Cerebellum (tissue), 4 donors: ENCODE measurements at places on chromosomes 11 and 22. TPM values are rescaled to one million over a fixed set of nuclear protein-coding genes. Genes with fewer than 3 reads are reported as not detected.

GRCh38 chr11:58254936-58255335, 13.1 kb downstream of the OR10W1 start:
- no peak for DNase-seq

- no peak for DNase-seq
Observed at GRCh38 chr11:96168623-96169022, 174.4 kb downstream of the MAML2 start.

- DNase-seq: no peak
Observed at GRCh38 chr11:64318766-64319761, 1.1 kb downstream of the PRDX5 start.

DNA sequence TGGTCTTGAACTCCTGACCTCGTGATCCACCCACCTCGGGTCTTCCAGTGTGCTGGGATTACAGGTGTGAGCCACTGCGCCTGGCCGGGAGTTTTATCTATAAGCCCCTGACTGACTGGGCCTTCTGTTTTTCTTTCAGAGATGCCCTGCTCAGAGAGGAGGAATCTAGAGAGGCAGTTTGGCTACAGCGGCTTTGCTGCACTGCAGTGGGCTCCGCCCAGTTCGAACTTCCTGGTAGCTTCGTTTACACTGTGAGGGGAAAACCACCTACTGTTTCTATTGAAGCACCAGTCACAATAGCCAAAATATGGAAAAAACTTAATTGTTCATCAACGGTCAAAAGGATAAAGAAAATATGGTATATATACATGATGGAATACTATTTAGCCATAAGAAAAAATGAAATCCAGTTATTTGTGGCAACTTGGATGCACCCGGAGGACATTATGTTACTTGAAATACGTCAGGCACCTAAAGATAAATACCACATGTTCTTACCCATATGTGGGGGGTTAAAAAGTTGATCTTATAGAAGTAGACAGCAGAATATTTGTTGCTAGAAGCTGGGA, 31.9 kb upstream of the FAM181B start:
- no peak for DNase-seq

The GSTT2 gene
- not detected for total RNA-seq

The SCARF2 gene
- 3.2 TPM for total RNA-seq
